ENCODE measurements at places on chromosomes 7 and 10. TPM values are rescaled to one million over a fixed set of nuclear protein-coding genes. Genes with fewer than 3 reads are reported as not detected.

- no peak for DNase-seq
Observed at GRCh38 chr10:50251394-50251793, at the start of gene ASAH2. Gene ASAH2, minus strand, starts transcription at chr10:50251516. Its CDS starts 2,906 bp downstream, at chr10:50248610.

Gene EVX1
- 17.2 TPM for total RNA-seq

Gene LIPM
- total RNA-seq, result not detected

GRCh38 chr10:22481687-22482539, 136.6 kb downstream of the SPAG6 start:
- no peak for DNase-seq

Gene NEUROD6
- not detected for total RNA-seq

- no peak for DNase-seq
Observed at GRCh38 chr10:131570716-131571307, 259.3 kb upstream of the TCERG1L start.

DNA sequence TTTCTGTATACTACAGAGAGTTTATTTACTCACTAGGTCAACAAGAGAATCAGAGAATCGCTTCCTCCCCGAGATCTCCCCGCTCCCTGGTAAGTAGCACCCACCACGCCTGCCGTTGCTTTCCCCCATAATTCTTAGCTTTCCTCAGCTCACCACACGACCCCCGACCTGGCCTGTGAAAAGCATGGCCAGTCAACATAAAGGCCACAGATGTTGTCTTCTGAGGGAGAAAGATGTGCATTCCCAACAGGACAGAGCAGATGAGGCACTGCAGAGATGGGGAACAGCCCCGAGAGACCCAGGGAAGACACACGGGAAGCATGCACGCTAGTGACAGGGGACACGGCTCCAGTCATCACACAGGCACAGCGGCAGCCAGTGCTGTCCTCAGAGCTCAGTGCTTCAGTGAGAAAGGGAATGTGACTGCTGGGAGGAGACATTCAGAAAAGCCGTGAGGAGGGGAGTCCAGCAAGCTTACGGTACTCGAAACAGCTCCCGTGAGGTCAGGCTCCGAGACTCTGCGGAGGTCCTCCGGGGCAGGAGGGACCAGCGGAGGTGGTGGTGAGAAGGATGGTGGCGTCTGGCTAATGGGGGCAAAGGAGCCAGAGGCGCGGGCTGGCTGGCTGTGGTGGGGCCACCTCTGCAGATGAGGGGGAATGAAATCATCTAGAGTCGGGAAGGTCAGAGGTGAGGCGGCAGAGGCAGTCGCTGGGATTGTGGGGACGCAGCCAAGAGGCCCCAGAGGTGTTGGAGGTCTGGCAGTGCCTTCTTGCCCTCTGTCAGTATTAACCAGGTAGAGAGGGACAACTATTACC, 123.4 kb upstream of the PDLIM1 start:
- DNase-seq, result no peak

GRCh38 chr7:19368491-19368925, 223.3 kb upstream of the FERD3L start:
- no peak for DNase-seq

- DNase-seq, result no peak
Observed at GRCh38 chr7:132422502-132423111, 153.7 kb downstream of the PLXNA4 start.

- no peak for DNase-seq
Observed at GRCh38 chr7:103714376-103714927, 268.4 kb upstream of the SLC26A5 start.

Gene ACTL6B
- total RNA-seq, result not detected

- no peak for DNase-seq
Observed at GRCh38 chr10:72738486-72738885, 46.5 kb downstream of the MCU start.

- DNase-seq, result no peak
Observed at GRCh38 chr7:69953136-69954067, 355.1 kb downstream of the AUTS2 start.

- no peak for DNase-seq
Observed at GRCh38 chr7:149071641-149072437, 18.7 kb downstream of the ZNF786 start.

GRCh38 chr10:100370714-100371481, 23.9 kb downstream of the SCD start:
- DNase-seq, result peak; percentile 91

GRCh38 chr10:73126343-73126742, 16.1 kb downstream of the NUDT13 start:
- DNase-seq, result no peak

GRCh38 chr7:28865601-28866144, 92.5 kb downstream of the TRIL start:
- no peak for DNase-seq

DNA sequence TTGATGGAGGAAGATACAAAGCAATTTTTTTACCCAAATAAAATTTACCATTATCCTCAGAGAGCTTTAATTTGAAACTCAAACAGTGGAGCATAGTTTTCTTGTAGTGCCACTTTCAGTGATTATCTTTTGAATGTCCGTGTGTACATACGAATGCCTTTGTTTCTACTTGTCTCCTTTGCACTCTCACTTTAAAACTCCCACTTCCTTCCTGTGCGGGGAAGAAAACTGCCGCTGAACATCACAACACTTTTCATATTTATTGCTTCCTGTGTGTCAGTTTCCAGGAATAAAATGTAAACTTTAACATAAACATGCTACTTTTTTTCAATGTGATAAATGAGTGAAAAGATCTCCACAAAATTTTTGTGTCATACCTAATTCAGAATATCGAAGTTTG, 102.4 kb downstream of the SEMA3A start:
- no peak for DNase-seq

Gene TMEM254
- 3.0 TPM for total RNA-seq

DNA sequence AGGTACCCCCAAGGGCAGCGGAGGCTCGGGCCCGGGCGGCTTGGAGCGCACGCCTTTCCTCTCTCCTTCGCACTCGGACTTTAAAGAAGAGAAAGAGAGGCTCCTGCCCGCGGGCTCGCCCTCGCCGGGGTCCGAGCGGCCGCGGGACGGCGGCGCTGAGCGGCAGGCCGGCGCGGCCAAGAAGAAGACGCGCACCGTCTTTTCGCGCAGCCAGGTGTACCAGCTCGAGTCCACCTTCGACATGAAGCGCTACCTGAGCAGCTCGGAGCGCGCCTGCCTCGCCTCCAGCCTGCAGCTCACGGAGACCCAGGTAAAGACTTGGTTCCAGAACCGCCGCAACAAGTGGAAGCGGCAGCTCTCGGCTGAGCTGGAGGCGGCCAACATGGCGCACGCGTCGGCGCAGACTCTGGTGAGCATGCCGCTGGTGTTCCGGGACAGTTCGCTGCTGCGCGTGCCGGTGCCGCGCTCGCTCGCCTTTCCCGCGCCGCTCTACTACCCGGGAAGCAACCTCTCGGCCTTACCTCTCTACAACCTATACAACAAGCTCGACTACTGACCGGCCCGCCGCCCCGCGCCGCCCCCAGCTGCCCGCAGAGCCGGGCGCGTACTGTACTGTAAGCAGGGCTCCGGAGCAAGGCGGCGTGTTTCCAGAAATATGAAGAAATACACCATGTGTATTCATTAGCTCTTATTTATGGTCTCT, 1.8 kb downstream of the HMX2 start:
- no peak for DNase-seq
